ENCODE measurements at places on chromosomes 1 and 21. TPM values are rescaled to one million over a fixed set of nuclear protein-coding genes. Genes with fewer than 3 reads are reported as not detected.

DNA sequence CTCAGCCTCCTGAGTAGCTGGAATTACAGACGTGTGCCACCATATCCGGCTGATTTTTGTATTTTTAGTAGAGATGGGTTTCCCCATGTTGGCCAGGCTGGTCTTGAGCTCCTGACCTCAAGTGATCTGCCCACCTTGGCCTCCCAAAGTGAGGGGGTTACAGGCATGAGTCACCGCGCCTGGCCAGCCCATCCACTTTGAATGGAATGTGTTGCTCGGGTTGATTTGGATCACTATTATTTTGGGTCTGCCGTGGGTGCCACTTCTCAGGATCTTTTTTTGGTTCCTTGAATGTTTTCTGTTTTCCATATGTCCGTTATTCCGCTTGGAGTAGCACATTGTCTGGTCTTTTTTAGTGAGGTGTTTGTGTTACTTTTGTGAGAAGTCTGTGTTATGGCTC lies 17.0 kb downstream of the PCNT start:
- no peak overlapping the region for H3K4me3 ChIP-seq
- H3K27me3 ChIP-seq, result no peaks in the 10 kb centered on the region
- H3K27ac ChIP-seq, result no peak overlapping the region
- no peaks in the 10 kb centered on the region for H3K4me1 ChIP-seq

DNA sequence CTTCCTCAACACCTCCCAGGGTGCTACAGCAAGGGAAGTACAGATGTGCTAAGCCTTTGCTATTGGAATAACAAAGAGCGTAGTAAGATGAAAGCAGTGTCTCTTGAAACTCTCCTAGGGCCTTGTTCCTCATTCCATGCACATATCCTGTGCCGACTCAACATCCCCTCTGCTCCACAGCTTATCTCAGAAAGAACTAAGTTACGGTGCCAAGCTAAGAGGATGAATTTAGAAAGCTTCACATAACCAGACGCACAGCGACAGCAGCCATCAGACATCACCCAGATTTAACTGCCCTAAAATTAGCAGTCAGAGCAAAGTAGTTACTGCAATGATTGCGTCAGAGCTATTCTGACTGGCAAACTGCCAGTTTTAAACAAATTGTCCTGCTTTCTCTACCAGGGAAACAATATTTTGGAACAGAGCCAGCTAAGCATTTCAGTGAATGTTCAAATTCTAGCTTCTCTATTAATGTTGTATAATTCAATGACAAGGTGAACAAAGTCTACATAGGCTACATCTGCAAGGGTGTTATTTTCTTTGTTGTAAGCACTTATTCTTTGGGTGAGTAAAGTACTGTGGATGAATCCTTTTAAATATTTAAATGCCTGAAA lies 9.5 kb downstream of the SIPA1L2 start:
- no peak overlapping the region for H3K4me3 ChIP-seq
- H3K27me3 ChIP-seq, result no peaks in the 10 kb centered on the region
- H3K4me1 ChIP-seq, result peaks cover 5% of the 10 kb centered on the region
- no peaks in the 10 kb centered on the region for H3K36me3 ChIP-seq

GRCh38 chr1:65512967-65513780 lies 92.7 kb downstream of the LEPR start:
- H3K27me3 ChIP-seq, result no peaks in the 10 kb centered on the region
- peak; percentile 15 for DNase-seq
- H3K36me3 ChIP-seq, result no peaks in the 10 kb centered on the region
- no peak overlapping the region for H3K4me3 ChIP-seq
- no peak overlapping the region for H3K27ac ChIP-seq
- H3K4me1 ChIP-seq, result peaks cover 11% of the 10 kb centered on the region

Gene TSSK3
- total RNA-seq, result not detected

Gene TEKT2
- total RNA-seq, result not detected

DNA sequence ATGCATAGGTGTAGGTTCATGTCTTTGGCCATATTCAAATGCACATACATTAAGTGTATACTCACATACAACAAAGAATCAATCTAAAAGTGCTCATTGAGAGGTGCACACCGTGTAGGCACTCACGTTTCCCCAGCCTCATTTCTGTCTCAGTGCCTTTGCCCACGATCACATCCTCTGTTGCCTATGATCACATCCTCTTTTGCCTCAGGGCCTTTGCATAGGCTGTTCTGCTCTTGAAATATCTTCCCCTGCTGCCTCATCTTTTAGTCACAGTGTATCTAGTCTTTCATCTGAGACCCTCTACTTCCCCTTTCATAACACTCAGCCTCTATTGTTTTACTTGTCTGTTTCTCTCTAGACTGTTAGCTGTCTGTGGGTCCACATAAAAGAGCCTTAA lies 69.3 kb downstream of the FOXD2 start:
- no peak overlapping the region for H3K4me3 ChIP-seq
- no peak for DNase-seq
- no peaks in the 10 kb centered on the region for H3K4me1 ChIP-seq

Gene MROH7
- not detected for total RNA-seq
